ENCODE measurements at places on chromosomes 4 and X.

DNA sequence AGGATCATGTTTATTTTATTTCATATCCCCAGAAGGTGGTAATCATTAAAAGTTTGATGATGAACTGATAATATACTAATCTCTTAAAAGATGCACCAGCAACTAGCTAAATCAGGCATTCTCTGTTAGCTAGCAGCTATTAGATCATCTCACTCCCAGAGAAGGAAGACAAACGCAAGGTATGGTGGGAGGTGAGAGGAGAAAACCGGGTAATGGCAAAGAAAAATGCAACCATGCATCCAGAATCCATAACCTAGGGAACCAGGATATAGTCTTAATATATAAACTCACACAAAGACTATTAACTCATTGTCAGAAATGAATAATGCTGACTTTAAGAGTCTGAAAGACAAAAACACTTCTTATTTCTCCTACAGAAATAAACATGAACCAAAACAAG, 66.1 kb downstream of the WNK3 start:
- DNase-seq: no peak

DNA sequence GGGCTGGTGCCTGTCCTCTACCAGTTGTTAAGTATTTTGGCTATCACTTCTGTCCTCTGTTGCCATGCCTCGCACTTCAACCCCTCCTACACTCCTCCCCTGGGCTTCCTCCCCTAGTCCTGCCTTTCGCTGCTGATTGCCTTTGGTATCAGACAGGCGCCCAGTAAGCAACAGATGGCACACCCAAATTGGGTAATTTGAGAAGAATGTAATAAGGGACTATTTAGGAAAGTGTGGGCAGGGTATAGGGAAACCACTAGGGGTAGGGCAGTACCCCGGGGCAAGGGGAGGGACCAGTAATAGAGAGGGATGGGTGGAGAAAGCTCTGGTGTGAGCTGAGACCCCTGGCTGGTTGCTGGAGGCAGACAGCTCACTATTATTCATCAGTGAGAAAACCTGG, 172.7 kb upstream of the USP9X start:
- peak; percentile 97 for DNase-seq

DNA sequence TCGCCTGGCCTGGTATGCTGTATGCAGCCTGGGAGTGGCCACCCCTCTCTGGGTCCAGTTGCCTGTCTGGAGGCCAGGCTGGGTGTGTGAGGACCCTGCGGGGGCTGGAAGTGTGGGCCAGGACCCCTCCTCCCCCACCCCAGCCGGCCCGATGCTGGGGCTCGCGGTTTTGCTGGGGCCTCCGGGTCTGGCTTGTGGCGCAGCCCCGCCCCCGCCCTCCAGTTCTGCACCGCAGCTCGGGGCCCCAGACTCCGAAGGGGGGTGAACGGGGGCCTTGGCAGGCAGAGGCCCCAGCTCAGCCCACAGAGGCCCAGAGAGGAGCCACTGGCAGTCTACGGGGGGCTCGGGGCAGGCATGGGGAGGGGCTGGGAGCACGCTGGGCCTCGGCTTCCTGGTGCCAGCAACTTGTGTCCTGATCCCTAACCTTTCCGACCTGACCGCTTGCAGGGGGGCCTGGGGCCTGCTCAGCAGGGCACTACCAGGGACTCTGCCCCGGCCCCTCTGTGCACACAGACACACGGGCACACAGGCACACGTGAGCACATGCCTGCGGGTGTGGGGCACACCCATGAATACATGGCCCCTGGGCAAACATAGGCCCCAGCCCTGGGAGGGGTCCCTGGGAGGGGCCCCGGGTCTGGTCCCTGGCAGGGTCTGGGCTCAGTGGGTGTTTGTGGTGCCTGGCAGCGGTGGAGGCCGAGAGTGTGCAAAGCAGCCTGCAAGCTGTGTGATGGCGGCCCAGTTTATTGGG, 21.4 kb upstream of the FGFR3 start:
- DNase-seq: no peak

DNA sequence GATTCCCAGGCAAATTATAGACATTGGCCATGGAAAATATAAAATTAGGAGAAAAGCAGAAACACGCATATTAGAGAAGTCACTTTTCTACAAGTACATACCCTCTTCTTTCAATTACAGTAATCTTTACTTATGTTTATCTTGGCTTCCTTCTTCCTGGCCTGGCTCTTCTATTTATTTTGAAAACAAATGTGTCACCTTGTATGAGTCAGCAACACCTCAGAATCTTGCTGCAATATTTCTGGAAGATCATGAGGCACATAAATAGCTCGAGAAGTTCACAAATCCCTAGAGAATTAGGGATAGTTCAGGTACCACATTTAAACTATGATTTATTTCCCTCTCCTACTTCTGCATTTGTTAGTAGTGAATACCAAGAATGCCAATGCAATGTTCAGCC, 124.6 kb downstream of the ANOS1 start:
- DNase-seq: no peak

DNA sequence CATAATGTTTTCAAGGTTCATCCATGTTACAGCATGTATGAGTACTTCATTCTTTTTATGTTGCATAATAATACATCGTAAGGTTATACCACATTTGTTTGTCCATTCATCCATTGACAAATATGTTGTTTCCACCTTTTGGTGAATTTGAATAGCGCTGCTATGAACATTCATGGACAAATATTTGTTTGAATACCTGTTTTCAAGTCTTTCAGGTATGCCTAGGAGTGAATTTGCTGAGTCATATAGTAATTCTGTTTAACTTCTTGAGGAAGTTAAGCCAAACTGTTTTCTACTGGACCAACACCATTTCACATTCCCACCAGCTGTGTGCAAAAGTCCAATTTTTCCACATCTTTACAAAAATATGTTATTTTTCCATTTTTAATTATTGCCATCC, 31.5 kb downstream of the IRS4 start:
- DNase-seq: no peak

DNA sequence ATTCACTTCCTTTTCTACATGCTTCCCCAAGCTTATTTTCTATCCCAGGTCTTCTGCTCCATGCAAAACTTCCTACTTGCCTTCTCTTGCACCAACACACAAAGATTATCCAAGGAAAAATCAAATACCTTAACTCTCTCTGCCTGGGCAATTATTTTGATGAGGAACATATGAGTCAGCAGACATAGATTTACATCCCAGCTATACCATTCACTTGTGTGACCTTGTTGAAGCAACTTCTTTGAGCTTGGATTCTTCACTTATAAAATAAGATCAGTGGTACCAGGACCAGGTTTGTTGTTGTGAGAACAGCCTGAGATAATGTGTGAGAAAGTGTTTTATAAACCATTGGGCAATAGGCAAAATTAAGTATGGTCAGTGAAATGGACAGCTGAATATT, 39.1 kb upstream of the TMEM192 start:
- no peak for DNase-seq

Data from NCI-H1694 (cell line).